PC-3 (cell line): ENCODE measurements at places on chromosomes 2 and 18.

GRCh38 chr18:10245846-10246175 lies 208.6 kb upstream of the APCDD1 start:
- no peak for DNase-seq

- DNase-seq = no peak
Observed at GRCh38 chr2:237625216-237625705, 2.1 kb upstream of the LRRFIP1 start.

DNA sequence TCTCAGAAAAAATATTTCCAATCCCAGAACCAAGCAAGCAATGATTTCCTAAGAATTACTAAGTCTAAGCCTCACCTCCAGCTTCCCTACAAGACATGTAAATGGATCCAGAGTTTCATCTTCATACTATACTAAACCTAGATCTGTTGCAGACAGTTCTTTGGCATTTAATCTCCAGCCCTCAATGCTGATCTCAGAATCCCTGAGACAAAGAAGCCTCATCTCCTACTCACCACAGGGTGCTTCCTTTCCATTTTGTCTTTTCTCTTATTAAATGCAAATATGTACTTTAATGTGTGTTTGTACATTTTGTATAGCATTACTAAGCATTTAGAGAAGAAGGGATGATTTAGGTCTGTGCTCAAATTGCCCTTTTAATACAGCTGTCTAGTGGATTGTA lies 954.9 kb downstream of the TDRD15 start:
- no peak for DNase-seq

- peak; percentile 55 for DNase-seq
Observed at GRCh38 chr18:32301976-32302743, 112.3 kb downstream of the MEP1B start.

GRCh38 chr2:9206991-9207640 lies 504 bp downstream of the ASAP2 start:
- DNase-seq = no peak

DNA sequence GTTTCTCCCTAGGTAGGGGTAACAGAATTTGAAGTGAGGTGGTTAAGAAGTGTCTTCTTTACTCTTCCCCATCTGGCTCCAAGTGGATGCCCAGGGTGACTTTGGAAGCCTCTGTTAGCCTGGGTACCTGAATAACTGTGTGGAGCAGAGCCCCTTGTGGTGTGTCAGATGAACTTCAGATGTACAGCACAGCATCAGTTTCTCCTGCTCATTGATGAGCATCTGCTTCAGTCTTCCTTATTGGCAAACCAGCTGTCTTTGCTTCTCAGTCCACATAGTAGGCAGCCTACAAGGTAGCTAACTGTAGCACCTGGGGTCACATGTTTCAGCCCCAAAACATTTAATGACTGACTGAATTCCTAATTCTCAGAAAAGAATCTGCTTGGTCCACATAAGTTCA lies 56.2 kb upstream of the ATP8B1 start:
- DNase-seq = peak; percentile 45

GRCh38 chr18:49931179-49931578 lies 117.8 kb upstream of the ACAA2 start:
- no peak for DNase-seq

DNA sequence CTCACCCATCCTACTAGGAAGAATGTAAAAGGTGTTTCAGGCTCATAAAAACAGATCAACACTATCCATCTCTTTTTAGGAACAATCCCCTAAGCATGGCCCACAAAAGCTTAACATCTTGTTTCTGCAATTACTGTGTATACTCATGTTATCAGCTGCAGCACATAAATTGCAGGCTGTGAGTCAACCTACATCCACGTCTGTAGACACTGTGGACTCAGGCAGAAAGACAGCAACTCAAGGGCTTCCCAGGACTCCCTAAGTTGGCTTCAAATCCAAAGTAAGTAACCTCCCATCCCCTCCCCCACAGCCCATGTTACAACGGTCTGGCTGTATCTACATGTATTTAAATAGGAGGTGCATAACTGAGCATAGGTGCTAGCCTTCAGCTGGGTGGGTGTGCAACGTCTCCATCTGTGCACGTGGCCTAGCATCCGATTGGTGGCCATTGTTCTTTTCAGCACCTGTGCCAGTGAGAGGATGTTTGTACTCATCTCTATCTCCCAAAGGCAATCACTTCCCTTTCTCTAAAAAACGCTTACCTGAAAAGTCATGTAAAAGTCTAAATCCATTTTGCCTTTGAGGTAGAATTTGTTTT lies 30.1 kb downstream of the UXS1 start:
- DNase-seq = peak; percentile 42

- no peak for DNase-seq
Observed at GRCh38 chr2:233399306-233400225, 45.3 kb downstream of the DGKD start.

- DNase-seq = no peak
Observed at GRCh38 chr2:45631319-45631718, 20.2 kb upstream of the PRKCE start.

DNA sequence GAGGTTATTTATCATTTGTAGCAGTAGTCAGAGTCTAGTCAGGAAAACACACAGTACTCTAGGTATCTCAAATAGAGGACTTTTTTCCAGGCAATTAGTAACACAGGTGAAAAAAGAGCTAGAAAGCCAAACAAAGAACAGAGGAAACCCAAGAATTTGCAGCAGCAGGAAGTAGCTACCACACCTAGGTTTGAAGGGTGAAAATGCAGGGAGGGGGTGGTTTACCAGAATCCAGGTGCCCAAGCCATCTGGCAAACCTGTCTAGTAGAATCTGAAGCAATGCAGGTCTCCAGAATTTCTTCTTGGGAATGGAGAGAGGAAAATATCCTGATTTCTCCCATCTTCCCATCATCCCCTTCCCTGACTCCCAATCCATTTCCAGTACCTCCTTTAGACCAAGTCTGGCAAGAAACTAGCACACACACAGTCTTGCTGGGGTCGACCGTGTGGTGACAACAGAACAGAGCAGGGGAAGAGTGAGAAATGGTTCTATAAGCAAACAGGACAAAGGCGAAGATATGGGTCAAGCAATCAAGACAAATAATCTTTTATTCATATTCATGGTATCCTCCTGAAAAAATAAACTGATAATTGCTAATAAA lies 231.9 kb upstream of the MMADHC start:
- DNase-seq = peak; percentile 16
